Testis (tissue), 5 donors: ENCODE measurements at places on chromosomes 7 and 10. TPM values are rescaled to one million over a fixed set of nuclear protein-coding genes. Genes with fewer than 3 reads are reported as not detected.

DNA sequence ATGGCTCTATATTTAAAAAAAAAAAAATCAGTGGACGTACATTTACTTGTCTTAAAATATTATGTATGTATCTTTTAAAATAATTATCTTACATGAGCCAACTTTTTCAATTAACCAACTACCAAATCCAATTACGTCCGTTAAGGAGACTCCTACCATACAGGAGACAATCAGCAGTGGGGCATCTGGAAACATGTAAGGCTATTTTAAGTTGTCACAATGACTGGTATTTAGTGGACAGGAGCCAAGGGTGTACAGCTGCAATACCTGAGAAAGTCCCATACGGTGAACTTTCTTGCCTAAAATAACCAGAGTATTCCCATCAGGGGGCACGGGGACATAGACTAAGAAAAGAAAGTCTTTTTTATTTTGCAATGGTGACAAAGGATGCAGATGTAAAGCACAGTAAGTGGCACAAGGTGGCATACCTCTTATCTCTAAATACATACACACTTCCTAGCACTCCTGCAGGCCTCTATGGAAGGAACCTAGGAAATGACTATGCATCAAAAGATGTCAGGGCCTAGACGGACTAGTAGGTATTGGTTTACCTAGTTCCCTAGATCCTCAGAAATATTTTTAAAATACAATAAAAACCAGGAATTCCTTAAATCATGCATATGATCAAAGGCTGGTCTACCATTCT, 16.0 kb upstream of the TLL2 start:
- H3K4me3 ChIP-seq = no peak overlapping the region
- no peak for DNase-seq
- no peak overlapping the region for H3K27ac ChIP-seq
- no peaks in the 10 kb centered on the region for H3K36me3 ChIP-seq
- no peaks in the 10 kb centered on the region for H3K4me1 ChIP-seq

DNA sequence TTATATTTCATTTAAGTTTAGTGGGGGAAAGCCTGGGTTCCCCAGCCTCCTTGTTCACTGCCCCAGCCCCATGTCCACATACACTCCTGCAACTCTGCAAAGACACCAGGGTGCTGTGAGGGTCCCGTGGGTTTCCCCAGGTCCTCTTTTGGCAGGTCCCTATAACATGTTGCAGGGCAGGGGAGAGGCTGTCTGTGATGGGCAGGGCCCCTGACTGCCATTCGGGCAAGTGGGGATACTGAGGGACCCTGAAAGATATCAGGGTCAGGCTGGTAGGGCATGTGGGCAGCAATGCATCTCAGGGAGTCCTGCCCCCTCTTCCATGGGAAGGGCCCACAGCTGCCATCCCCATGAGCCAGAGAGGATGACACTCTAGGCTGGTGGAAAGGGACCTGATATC, 28.4 kb downstream of the RASGEF1A start:
- no peaks in the 10 kb centered on the region for H3K4me1 ChIP-seq
- no peaks in the 10 kb centered on the region for H3K27me3 ChIP-seq
- no peak overlapping the region for H3K27ac ChIP-seq
- H3K36me3 ChIP-seq = no peaks in the 10 kb centered on the region
- no peak overlapping the region for H3K4me3 ChIP-seq

DNA sequence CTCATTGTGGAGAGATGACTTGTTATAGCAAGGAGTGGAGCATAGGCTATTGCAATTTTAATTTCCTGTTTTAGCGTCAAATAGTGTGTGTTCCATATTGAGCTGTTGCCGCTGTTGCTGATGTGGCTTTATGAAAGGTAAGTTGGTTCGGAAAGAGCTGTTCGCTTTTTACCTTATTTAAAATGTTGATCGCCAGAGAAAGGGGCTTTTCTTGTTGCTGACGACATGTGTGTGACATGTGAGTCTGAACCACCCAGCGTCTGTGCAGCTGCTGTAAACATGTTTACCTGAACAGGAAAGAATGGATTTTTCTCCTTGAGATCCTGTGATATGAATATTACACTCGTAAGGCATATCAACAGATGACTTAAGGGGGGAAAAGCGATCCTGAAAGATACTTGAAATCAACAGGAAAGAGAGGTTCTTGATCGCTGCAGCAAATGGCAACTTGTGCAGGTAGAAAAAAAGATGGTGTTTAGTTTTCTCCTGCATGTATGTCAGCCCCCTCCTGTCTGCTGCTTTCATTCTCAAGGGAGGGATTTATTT, 2.5 kb downstream of the ZEB1 start:
- H3K27me3 ChIP-seq = no peaks in the 10 kb centered on the region
- H3K4me1 ChIP-seq = no peaks in the 10 kb centered on the region
- no peaks in the 10 kb centered on the region for H3K36me3 ChIP-seq

Gene DNAH11
- 19.3 TPM for total RNA-seq

Gene CYP3A7
- not detected for total RNA-seq

DNA sequence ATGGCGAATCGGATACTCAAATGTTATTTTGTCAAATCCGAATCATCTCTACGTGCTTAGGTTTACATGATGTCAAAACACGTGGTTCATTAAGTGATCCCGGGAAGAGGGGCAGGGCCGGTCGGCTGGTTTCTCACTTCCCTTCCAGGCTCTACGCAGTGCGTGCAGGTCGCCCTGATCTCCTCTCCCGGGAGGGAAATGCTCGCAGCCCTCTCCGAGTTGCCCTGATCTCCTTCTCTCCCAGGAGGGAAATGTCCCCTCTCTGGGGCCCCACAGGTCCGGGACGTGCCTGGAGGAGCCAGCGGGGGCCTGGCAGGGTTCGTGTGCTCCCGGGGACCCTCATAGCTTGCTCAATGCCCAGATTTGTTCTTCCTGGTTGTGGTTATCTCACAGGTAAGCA, 202.7 kb downstream of the DNAJB6 start:
- H3K36me3 ChIP-seq = no peaks in the 10 kb centered on the region
- H3K27me3 ChIP-seq = no peaks in the 10 kb centered on the region
- no peak overlapping the region for H3K4me3 ChIP-seq
- no peak overlapping the region for H3K27ac ChIP-seq
- no peak for DNase-seq
- no peaks in the 10 kb centered on the region for H3K4me1 ChIP-seq

Gene CTNNA3
- total RNA-seq = 18.3 TPM

GRCh38 chr7:120927454-120928103, 23.0 kb upstream of the ING3 start:
- H3K27ac ChIP-seq = no peak overlapping the region
- no peaks in the 10 kb centered on the region for H3K27me3 ChIP-seq

DNA sequence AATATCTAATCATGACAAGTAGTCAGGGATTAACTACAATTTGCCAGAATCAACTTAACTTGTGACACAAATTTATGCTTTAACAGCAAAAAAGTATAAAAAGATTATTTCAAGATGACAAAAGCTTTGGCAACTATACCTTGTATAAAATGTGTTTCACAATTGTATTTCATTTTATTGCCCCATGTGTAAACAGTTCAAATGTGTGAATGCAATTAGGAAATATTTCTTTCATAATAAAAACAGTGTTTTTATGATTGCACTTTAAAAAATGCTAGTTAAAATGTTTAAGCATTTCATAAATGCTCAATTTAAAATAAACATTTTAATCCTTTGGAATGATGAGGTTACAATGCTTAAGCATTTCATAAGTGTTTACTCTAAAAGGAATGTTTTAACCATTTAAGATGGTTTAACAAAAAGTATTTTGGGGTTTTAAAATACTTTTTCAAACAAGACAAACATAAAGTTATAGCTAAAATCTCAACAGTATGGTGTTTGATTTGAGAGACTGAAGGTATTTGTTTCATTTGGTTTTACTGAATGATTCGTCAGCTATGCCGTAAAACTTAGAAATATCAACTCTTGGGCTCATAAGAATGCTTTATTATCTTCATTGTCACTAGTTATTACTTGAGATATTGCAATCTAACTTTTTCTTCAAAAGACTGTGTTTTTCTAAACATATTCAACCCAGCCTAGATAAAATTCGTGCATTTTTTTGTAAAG, 50.1 kb downstream of the SFTPD start:
- DNase-seq = no peak
- H3K36me3 ChIP-seq = no peaks in the 10 kb centered on the region
- H3K4me3 ChIP-seq = no peak overlapping the region
- no peaks in the 10 kb centered on the region for H3K27me3 ChIP-seq

GRCh38 chr7:95209788-95210187, 114.5 kb downstream of the PON1 start:
- H3K27me3 ChIP-seq = no peaks in the 10 kb centered on the region
- H3K36me3 ChIP-seq = no peaks in the 10 kb centered on the region
- H3K27ac ChIP-seq = no peak overlapping the region
- no peaks in the 10 kb centered on the region for H3K4me1 ChIP-seq
- no peak for DNase-seq

Gene SFRP5
- 0.99 TPM for total RNA-seq

DNA sequence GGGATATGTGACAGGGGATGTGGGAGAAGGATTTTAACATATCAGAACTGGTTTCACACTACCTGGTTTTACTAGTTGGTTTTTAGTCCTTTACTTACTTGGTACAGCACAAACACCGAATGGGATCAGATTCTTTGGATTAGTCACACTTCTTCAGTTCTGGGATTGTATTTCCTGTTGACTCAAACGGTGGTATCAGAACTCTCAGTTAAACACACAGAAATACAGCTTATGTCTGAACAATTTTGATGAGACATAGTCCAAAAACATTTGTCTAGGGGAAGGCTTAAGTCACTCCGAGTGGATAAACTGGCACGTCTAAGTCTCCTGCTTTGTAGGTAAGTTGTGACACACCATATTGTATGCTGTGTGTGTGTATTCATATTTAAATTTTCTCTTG, 480.5 kb downstream of the PHTF2 start:
- no peaks in the 10 kb centered on the region for H3K27me3 ChIP-seq
- H3K36me3 ChIP-seq = no peaks in the 10 kb centered on the region
- H3K4me1 ChIP-seq = no peaks in the 10 kb centered on the region
- DNase-seq = no peak
- no peak overlapping the region for H3K27ac ChIP-seq

GRCh38 chr7:82818171-82818570, 344.5 kb downstream of the PCLO start:
- no peak overlapping the region for H3K27ac ChIP-seq
- H3K36me3 ChIP-seq = no peaks in the 10 kb centered on the region
- H3K27me3 ChIP-seq = no peaks in the 10 kb centered on the region
- no peak overlapping the region for H3K4me3 ChIP-seq
- DNase-seq = no peak

DNA sequence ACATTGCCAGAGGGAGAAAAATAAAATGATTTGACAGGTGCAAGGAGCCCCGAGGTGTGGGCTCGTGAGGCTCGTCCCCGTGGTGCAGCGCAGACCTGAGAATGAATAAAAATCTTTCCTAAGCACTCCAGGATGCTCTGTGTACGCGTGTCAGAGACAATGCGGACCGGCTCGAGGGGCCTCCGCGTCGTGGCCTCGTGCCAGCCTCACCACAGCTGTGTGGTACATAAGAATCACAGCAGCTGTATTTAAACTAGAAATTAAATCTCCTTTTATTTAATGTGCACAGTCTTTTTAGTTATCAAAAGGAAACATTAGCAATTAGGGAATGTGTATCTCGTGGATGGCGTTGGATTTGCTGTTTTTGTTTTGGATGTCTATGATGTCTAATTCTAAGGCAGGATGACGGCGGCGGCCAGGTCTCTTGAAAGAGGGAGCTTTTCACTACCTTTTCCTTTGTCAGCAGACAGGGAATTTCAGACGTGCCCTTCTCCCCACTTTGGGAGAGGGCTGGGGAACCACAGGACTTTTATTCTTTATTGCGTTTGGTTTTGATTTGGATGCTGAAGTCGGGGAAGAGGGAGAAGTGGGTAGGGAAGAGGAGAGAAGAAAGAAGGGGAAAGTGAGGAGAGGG, 365.3 kb upstream of the SHH start:
- H3K4me1 ChIP-seq = no peaks in the 10 kb centered on the region
- no peak overlapping the region for H3K27ac ChIP-seq
- no peaks in the 10 kb centered on the region for H3K36me3 ChIP-seq
- DNase-seq = no peak

GRCh38 chr7:77467408-77467807, 51.3 kb upstream of the GSAP start:
- no peak overlapping the region for H3K4me3 ChIP-seq
- H3K36me3 ChIP-seq = no peaks in the 10 kb centered on the region
- H3K27me3 ChIP-seq = no peaks in the 10 kb centered on the region
- peak; percentile 65 for DNase-seq

Gene NUTM2E
- total RNA-seq = 0.16 TPM

GRCh38 chr7:81114633-81115032, 195.8 kb upstream of the SEMA3C start:
- no peak overlapping the region for H3K4me3 ChIP-seq
- H3K27me3 ChIP-seq = no peaks in the 10 kb centered on the region
- H3K27ac ChIP-seq = no peak overlapping the region
- no peaks in the 10 kb centered on the region for H3K36me3 ChIP-seq

DNA sequence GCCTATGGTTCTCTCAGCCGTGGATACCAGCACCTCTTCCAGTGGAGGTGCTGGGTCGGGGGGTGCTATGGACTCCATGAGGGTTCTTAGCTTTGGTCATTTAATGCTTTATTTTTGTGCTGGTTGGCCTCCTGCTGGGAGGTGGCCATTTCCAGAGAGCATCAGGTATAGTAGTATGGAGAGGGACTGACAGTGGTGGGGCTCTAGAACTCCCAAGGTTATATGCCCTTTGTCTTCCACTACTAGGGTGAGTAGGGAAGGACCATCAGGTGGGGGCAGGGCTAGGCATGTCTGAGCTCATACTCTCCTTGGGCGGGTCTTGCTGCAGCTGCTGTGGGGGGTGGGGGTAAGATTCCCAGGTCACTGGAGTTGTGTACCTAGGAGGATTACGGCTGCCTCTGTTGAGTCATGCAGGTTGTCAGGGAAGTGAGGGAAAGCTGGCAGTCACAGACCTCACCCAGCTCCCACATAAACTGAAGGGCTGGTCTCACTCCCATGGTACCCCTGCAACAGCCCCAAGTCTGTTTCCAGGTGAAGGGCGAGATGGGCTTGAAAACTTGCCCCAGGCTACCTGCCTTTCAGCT, 763.2 kb upstream of the LRRTM3 start:
- H3K36me3 ChIP-seq = no peaks in the 10 kb centered on the region
- H3K4me3 ChIP-seq = no peak overlapping the region
- no peak for DNase-seq
- no peaks in the 10 kb centered on the region for H3K4me1 ChIP-seq
- H3K27ac ChIP-seq = no peak overlapping the region

DNA sequence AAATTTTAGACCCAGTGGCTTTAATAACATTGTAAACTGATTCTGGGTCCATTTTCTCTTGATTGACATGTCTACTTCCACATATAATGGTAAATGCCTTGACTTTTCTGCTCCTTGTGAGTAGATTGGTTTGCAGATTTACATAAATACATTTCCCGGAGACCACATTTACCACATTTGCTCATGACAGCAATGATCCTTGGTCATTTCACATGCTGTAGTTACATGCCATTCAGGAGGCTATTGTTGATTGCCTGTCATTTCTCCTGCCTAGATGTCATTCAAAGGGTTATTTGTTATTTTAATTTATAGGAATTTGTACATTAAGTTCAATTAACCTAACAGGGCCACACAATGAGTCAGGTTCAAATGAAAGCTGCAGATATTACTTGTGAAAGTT, 280.5 kb downstream of the CNTNAP2 start:
- no peak overlapping the region for H3K4me3 ChIP-seq
- H3K27ac ChIP-seq = no peak overlapping the region
- DNase-seq = no peak
- no peaks in the 10 kb centered on the region for H3K36me3 ChIP-seq
- no peaks in the 10 kb centered on the region for H3K27me3 ChIP-seq

GRCh38 chr10:87670586-87670985, 10.9 kb downstream of the PAPSS2 start:
- H3K4me3 ChIP-seq = no peak overlapping the region
- H3K27me3 ChIP-seq = no peaks in the 10 kb centered on the region
- DNase-seq = no peak

GRCh38 chr7:7895754-7896153, 72.8 kb upstream of the GLCCI1 start:
- no peaks in the 10 kb centered on the region for H3K36me3 ChIP-seq
- H3K27me3 ChIP-seq = no peaks in the 10 kb centered on the region
- H3K4me3 ChIP-seq = no peak overlapping the region
- H3K27ac ChIP-seq = no peak overlapping the region

Gene TMEM176B
- 6.6 TPM for total RNA-seq
